ENCODE measurements at places on chromosomes 13 and 19. TPM values are rescaled to one million over a fixed set of nuclear protein-coding genes. Genes with fewer than 3 reads are reported as not detected.

DNA sequence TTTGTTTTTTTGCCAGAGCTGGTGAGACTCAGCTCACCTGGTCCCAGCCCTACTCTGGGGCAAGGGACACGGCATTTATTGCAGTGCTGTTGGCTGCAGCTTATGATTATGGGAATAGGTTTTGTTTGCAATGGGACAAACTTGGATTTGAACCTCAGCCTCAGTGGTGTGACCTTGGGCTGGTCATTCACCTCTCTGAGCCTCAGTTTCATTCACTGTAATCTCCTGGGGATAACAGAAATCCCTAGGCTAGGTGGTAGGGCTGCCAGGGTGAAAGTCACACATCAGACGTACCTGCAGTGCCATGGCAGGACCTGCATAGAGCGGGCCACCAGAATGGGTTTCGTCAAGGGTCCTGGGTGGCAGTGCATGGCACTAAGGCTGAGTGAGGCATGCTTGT, 73.7 kb upstream of the MEDAG start:
- H3K4me3 ChIP-seq, result no peak overlapping the region
- H3K27ac ChIP-seq, result no peak overlapping the region
- peaks cover 11% of the 10 kb centered on the region for H3K27me3 ChIP-seq

- H3K4me3 ChIP-seq, result no peak overlapping the region
- H3K27me3 ChIP-seq, result peaks cover 7% of the 10 kb centered on the region
- no peak for DNase-seq
- no peaks in the 10 kb centered on the region for H3K4me1 ChIP-seq
These were observed 347 bp upstream of the TJP3 start for GRCh38 chr19:3707868-3708206.

GRCh38 chr13:38980750-38981078, 9.9 kb downstream of the STOML3 start:
- no peak overlapping the region for H3K27ac ChIP-seq
- peaks cover 8% of the 10 kb centered on the region for H3K27me3 ChIP-seq
- H3K36me3 ChIP-seq, result no peaks in the 10 kb centered on the region
- H3K4me3 ChIP-seq, result no peak overlapping the region

GRCh38 chr13:25178070-25178469, 6.0 kb upstream of the AMER2 start:
- no peak for DNase-seq
- no peaks in the 10 kb centered on the region for H3K36me3 ChIP-seq
- H3K4me1 ChIP-seq, result no peaks in the 10 kb centered on the region
- H3K4me3 ChIP-seq, result no peak overlapping the region

DNA sequence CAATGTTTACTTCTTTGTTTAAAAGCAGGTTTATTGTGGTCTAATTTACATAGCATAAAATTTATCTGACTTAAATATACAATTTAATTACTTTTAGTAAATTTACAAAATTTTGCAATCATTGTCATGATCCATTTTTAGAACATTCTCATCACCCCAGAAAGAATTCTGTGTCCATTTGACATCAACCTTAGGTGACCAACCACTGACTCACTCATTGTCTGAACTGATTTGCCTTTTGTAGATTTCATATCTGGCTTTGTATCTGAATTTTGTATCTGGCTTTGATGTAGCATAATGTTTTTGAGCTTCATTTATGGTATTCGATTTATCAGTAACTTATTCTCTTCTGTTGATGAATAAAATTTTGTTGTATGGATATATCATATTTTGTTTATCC, 40.4 kb downstream of the EDNRB start:
- H3K36me3 ChIP-seq, result no peaks in the 10 kb centered on the region
- H3K4me3 ChIP-seq, result no peak overlapping the region
- no peak overlapping the region for H3K27ac ChIP-seq
- no peak for DNase-seq

DNA sequence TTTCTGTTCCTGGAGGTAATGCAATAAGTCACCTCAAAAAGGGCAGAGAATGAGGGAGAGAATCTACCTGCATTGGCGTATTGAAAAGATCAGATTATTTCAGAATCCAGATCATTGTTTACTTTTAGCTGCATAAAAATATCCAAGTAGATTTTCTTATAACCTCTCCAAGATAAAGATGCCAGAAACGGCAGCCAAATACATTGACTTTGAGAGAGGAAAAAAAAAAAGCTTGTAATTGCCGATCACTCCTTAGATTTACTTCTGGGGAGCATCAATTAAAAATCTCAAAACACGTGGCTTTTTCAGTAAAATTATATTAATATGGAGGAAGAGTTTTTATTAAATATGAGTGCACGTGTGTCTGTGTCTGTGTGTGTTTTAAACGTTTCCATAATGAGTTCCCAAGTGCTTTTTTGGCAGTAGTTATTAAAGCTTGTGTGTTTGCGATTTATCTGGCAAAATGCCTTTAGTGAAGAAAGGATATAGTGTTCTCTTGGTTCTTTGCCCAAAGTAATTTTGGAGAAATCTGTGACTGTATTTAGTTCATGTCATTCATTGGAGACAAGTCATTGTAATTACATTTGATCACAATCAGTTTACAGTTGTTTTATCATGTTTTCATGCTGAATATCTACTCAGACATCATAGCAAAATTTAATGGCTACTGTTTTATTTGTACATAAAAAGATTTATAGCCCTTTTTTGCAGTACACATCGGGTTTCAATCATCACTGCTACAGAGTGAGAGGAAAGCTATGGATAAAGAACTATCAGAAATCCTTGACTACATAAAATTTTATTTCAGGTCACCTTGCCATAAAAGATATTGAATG, 176.1 kb downstream of the TM9SF2 start:
- peaks cover 4% of the 10 kb centered on the region for H3K4me1 ChIP-seq
- H3K4me3 ChIP-seq, result no peak overlapping the region
- DNase-seq, result no peak
- H3K27ac ChIP-seq, result no peak overlapping the region

GRCh38 chr19:8158411-8159074, 9.2 kb upstream of the FBN3 start:
- no peak overlapping the region for H3K27ac ChIP-seq
- H3K4me1 ChIP-seq, result peaks cover 8% of the 10 kb centered on the region

GRCh38 chr19:53989600-53990533, 1.6 kb upstream of the CACNG6 start:
- H3K36me3 ChIP-seq, result no peaks in the 10 kb centered on the region
- H3K27ac ChIP-seq, result no peak overlapping the region
- H3K27me3 ChIP-seq, result peaks cover 29% of the 10 kb centered on the region
- H3K4me3 ChIP-seq, result no peak overlapping the region
- peaks cover 3% of the 10 kb centered on the region for H3K4me1 ChIP-seq

- no peaks in the 10 kb centered on the region for H3K27me3 ChIP-seq
- H3K27ac ChIP-seq, result peak within 1 kb of the TSS; percentile 91
- H3K36me3 ChIP-seq, result peaks cover 44% of the 10 kb centered on the region
- H3K4me3 ChIP-seq, result peak within 1 kb of the TSS; percentile 96
These were observed at the start of gene TNPO2 for GRCh38 chr19:12723641-12724426. Gene TNPO2, minus strand, starts transcription at chr19:12723932. Its CDS starts 2,955 bp downstream, at chr19:12720977.

GRCh38 chr19:16579381-16579780, 7.2 kb upstream of the SLC35E1 start:
- no peak for DNase-seq
- no peaks in the 10 kb centered on the region for H3K27me3 ChIP-seq
- peaks cover 57% of the 10 kb centered on the region for H3K4me1 ChIP-seq
- H3K4me3 ChIP-seq, result no peak overlapping the region
- peaks cover 26% of the 10 kb centered on the region for H3K36me3 ChIP-seq

DNA sequence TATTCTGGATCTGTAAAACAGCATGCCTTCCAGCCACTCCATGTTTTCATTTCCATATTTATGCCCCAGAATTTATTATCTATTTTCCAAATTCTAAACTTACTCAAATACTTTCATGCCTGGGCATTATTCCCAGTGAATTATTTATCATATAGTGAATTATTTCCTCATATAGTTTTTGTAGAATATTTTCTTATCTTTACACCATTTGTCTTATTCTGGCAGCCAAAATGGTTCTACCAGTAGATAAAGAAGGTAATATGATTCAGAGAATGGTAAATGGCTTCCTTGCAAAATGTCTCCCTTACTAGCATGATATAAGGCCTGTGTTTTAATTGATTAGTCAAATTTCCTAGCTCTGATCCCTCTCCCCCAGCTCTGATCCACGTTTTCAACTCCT, 305.8 kb downstream of the SPRY2 start:
- no peak for DNase-seq
- H3K4me3 ChIP-seq, result no peak overlapping the region
- H3K27ac ChIP-seq, result no peak overlapping the region
- H3K4me1 ChIP-seq, result no peaks in the 10 kb centered on the region

GRCh38 chr13:113562844-113563243, 21.7 kb upstream of the TFDP1 start:
- DNase-seq, result no peak
- no peaks in the 10 kb centered on the region for H3K4me1 ChIP-seq
- H3K36me3 ChIP-seq, result no peaks in the 10 kb centered on the region
- no peak overlapping the region for H3K4me3 ChIP-seq
- H3K27ac ChIP-seq, result no peak overlapping the region
- H3K27me3 ChIP-seq, result peaks cover 4% of the 10 kb centered on the region

DNA sequence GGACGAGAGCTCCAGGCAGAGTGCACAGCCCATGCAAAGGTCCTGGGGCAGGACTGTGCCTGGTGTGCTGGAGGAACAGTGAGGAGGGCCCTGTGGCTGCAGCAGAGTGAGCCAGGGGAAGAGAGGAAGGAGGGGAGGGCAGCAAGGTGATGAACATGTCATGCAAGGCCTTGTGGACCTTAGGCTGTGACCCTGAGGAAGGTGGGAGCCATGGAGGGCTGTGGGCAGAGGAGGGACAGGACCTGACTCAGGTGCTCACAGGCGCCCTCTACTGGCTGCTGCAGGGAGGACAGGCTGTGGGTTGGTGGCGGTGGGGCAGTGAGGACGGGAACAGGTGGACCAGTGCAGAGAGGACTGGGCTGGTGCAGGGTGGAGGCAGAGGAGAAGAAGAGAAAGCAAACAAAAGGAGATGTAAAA, 170.3 kb downstream of the PTPRS start:
- peak; percentile 76 for DNase-seq
- no peaks in the 10 kb centered on the region for H3K36me3 ChIP-seq
- H3K27me3 ChIP-seq, result no peaks in the 10 kb centered on the region

DNA sequence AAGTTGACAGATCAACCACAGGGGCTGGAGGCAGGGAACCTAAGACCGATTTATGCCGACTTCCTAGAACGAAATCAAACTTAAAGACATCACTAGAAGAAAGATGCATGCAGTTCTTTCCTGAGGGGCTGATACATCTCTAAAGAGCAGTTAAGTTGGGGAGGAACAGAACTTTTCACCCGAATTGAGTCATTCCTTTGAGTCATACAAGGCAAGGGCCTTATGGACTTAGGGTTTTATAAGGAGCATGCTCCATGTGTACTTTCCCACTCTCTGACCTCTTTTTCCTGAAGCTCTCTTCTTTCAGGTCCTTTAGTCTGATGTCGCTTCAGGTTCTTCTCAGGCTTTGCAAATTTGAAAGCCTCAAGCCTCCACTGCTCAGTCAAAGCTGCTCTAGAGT, 7.9 kb upstream of the FBXL3 start:
- no peak overlapping the region for H3K4me3 ChIP-seq
- no peak overlapping the region for H3K27ac ChIP-seq
- peaks cover 15% of the 10 kb centered on the region for H3K4me1 ChIP-seq
- DNase-seq, result no peak
- H3K36me3 ChIP-seq, result no peaks in the 10 kb centered on the region

DNA sequence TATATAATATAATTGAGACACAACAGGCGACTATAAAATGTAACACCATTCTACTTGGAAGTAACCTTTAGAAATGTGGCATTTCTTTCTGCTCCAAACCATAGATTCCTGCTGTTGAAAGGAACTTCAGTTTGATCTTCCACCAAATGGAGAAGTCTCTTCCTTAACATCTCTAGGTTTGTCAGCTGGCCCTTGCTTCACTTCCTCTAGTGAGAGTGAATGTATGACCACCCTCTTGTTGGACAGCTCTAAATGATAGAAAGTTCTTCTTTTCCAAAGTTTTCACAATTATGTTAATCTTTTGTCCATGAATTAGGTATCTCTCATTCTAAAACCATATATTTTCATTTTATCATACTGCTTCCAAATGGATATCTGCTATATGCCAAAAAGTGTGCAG, 13.8 kb upstream of the COG6 start:
- H3K4me3 ChIP-seq, result no peak overlapping the region
- H3K36me3 ChIP-seq, result no peaks in the 10 kb centered on the region
- H3K27ac ChIP-seq, result no peak overlapping the region
- DNase-seq, result no peak
- no peaks in the 10 kb centered on the region for H3K4me1 ChIP-seq

DNA sequence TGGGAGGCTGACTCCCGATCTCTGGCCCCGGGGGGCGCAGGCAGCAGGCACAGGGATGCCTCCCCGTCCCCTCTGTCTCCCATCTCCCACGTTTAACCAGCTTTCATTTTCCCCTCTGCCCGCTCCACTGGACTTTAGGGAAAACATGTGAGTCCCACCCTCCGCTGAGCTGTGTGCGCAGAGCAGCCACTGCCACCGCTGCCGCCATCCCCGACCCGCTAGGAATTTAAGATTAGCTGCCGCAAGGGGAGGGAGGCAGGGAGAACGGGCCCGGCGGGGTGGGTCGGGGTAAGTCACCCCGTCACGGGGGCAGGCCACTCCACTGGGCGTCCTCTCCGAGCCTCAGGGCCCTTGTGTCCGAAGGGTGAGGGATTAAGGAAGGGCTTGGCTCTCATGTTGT, 15.5 kb downstream of the KCNN1 start:
- no peak for DNase-seq
- no peaks in the 10 kb centered on the region for H3K36me3 ChIP-seq
- no peak overlapping the region for H3K4me3 ChIP-seq
- H3K27me3 ChIP-seq, result peaks cover 8% of the 10 kb centered on the region
- no peaks in the 10 kb centered on the region for H3K4me1 ChIP-seq
- H3K27ac ChIP-seq, result no peak overlapping the region

DNA sequence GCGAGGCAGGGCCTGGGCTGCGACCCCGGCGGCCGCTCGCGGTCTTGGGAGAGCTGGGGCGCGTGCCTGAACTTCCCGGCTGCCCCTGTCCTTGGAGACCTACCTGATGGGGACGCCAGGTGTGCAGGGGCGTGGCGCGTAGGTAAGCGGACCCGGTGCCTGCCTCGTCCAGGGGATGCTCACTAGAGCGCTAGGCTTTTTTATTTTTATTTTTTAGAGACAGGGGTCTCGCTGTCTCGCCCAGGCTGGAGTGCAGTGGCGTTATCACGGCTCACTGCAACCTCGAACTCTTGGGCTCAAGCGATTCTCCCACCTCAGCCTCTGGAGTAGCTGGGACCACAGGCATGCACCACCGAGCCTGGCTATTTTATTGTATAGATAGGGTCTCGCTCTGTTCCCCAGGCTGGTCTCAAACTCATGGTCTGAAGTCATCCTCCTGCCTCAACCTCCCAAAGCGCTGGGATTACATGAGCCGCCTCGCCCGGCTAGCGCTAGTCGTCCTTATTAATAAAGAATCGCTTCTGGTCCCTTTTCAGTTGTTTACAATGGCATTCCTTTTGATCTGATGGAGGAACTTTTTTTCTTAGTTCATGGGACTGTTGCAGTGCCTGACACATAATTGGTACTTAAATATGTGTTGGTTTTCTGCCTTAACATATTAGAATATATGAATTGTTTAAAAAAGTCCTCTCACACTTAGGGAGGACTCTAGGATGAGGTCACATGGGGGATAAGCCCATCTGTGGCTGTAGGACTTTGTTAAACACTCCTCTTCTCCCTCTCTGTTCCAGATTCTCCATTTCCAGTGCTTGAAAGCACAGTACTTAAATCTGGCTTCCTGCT, 812 bp downstream of the DPY19L3 start:
- H3K4me1 ChIP-seq, result peaks cover 21% of the 10 kb centered on the region
- DNase-seq, result no peak
- peak overlapping the region; percentile 83 for H3K4me3 ChIP-seq
- peak overlapping the region; percentile 85 for H3K27ac ChIP-seq
- peaks cover 19% of the 10 kb centered on the region for H3K36me3 ChIP-seq

The ZNF766 gene
- 32.9 TPM for total RNA-seq

The ZNF497 gene
- total RNA-seq, result 1.6 TPM

The MBD3 gene
- 92.5 TPM for total RNA-seq

The CEACAM8 gene
- total RNA-seq, result not detected

The ZNF583 gene
- 1.6 TPM for total RNA-seq

The SLC27A5 gene
- total RNA-seq, result 21.7 TPM

The CCNA1 gene
- total RNA-seq, result not detected
